Aorta (tissue), 5 donors: ENCODE measurements at places on chromosomes 2 and 18. TPM values are rescaled to one million over a fixed set of nuclear protein-coding genes. Genes with fewer than 3 reads are reported as not detected.

Gene SKA1
- not detected for polyA plus RNA-seq

Gene NGEF
- polyA plus RNA-seq = 0.54 TPM

Gene RESP18
- polyA plus RNA-seq = not detected

Gene GKN2
- polyA plus RNA-seq = 1.5 TPM

Gene TMEM247
- not detected for polyA plus RNA-seq

Gene FASTKD1
- 7.0 TPM for polyA plus RNA-seq

Gene COL4A3
- 2.8 TPM for polyA plus RNA-seq

Gene CD226
- polyA plus RNA-seq = not detected

Gene SDC1
- 1.5 TPM for polyA plus RNA-seq

Gene CNRIP1
- polyA plus RNA-seq = 28.2 TPM

Gene CAVIN2
- polyA plus RNA-seq = 5.9 TPM

Gene PLGLB1
- 2.3 TPM for polyA plus RNA-seq

Gene TFCP2L1
- 0.03 TPM for polyA plus RNA-seq

Gene SRBD1
- 5.4 TPM for polyA plus RNA-seq

Gene ZNF804A
- not detected for polyA plus RNA-seq

Gene MAPK4
- polyA plus RNA-seq = 1.1 TPM

Gene IL1RN
- 11.6 TPM for polyA plus RNA-seq

Gene SLC4A5
- 1.6 TPM for polyA plus RNA-seq

Gene STARD6
- polyA plus RNA-seq = not detected

Gene LONRF2
- polyA plus RNA-seq = 0.75 TPM

Gene NFATC1
- polyA plus RNA-seq = 2.0 TPM

Gene NUP35
- 7.3 TPM for polyA plus RNA-seq

Gene NETO1
- not detected for polyA plus RNA-seq

Gene CRYGC
- polyA plus RNA-seq = not detected

Gene SCN1A
- not detected for polyA plus RNA-seq

Gene CGREF1
- polyA plus RNA-seq = 6.9 TPM

Gene MC5R
- polyA plus RNA-seq = not detected

Gene NXPH2
- not detected for polyA plus RNA-seq

Gene EMILIN2
- polyA plus RNA-seq = 1.1 TPM

Gene GPN1
- 24.8 TPM for polyA plus RNA-seq

Gene CCDC150
- polyA plus RNA-seq = 0.75 TPM

Gene ANKRD62
- polyA plus RNA-seq = not detected

Gene SCN7A
- not detected for polyA plus RNA-seq
